ENCODE measurements at places on chromosomes 12 and 14.

GRCh38 chr12:15320881-15321280, 1.4 kb upstream of the PTPRO start:
- H3K27me3 ChIP-seq = peaks cover 67% of the 10 kb centered on the region
- H3K4me3 ChIP-seq = no peak overlapping the region
- H3K36me3 ChIP-seq = no peaks in the 10 kb centered on the region

- no peaks in the 10 kb centered on the region for H3K36me3 ChIP-seq
- no peak overlapping the region for H3K27ac ChIP-seq
- peaks cover 2% of the 10 kb centered on the region for H3K27me3 ChIP-seq
- DNase-seq = no peak
- H3K4me1 ChIP-seq = peaks cover 30% of the 10 kb centered on the region
- no peak overlapping the region for H3K4me3 ChIP-seq
Measured at GRCh38 chr14:74391479-74391878, 34.5 kb downstream of the SYNDIG1L start.

- H3K27ac ChIP-seq = no peak overlapping the region
- no peaks in the 10 kb centered on the region for H3K27me3 ChIP-seq
- peaks cover 40% of the 10 kb centered on the region for H3K36me3 ChIP-seq
- H3K4me3 ChIP-seq = no peak overlapping the region
Measured at GRCh38 chr14:55387121-55387520, 24.5 kb downstream of the ATG14 start.

DNA sequence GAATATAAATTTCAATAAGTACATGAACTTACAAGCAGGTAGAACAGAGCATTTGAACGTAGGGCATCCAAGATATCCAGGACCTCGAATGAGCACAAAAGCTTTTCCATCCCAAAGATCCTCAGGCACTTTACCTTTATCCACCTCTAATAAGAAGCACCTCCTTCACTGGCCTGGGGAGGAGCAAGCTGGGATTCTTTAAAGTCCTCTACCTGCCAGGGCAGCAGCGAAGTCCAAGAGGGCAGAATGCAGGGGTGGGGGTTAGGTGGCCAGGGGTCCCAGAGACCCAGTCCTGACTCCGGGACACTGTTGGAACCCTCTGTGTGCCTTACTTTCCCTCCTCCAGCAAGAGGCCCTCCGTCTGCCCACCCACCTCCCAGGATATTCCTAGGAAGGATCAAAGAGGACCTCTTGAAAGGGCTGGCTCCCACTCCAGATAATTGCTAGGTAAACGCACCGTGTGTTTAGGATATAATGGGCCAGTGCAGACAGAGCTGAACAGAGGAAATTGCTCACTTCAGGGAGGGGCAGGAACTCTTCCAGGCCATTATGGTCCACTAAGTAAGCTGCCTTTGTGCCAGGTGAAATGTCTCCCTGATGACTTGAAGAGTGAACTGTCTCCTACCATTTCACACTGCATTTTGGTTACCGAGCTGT, 68.1 kb downstream of the TTC9 start:
- H3K36me3 ChIP-seq = no peaks in the 10 kb centered on the region
- peaks cover 23% of the 10 kb centered on the region for H3K27me3 ChIP-seq
- H3K27ac ChIP-seq = no peak overlapping the region

- H3K27me3 ChIP-seq = peaks cover 33% of the 10 kb centered on the region
- H3K36me3 ChIP-seq = peaks cover 4% of the 10 kb centered on the region
- DNase-seq = peak; percentile 99
- peak overlapping the region; percentile 89 for H3K4me3 ChIP-seq
- no peak overlapping the region for H3K27ac ChIP-seq
Measured at GRCh38 chr14:96391293-96392118, 422 bp upstream of the AK7 start.

DNA sequence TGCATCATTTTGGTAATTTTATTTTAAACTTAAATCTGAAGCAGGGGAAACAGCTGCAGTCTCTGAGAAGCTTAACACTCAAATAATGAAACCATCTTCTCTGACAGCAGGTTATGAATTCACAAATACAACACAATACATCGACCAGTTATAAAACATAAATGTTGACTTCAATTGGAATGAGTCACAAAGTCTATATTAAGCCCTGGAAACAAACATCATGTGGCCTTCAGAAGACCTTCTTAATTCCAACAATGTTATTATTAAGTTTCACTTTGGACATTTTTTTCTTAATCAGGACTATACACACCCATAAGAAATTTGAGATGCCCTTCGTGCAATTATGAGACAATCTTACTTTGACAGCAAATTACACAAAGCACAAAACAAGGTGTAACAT, 68.9 kb downstream of the CEP128 start:
- H3K4me1 ChIP-seq = no peaks in the 10 kb centered on the region
- no peak overlapping the region for H3K4me3 ChIP-seq
- peaks cover 76% of the 10 kb centered on the region for H3K36me3 ChIP-seq

- H3K27me3 ChIP-seq = peaks cover 4% of the 10 kb centered on the region
- peaks cover 21% of the 10 kb centered on the region for H3K4me1 ChIP-seq
- DNase-seq = no peak
- H3K27ac ChIP-seq = no peak overlapping the region
Measured at GRCh38 chr14:55019968-55020554, 6.8 kb downstream of the WDHD1 start.

DNA sequence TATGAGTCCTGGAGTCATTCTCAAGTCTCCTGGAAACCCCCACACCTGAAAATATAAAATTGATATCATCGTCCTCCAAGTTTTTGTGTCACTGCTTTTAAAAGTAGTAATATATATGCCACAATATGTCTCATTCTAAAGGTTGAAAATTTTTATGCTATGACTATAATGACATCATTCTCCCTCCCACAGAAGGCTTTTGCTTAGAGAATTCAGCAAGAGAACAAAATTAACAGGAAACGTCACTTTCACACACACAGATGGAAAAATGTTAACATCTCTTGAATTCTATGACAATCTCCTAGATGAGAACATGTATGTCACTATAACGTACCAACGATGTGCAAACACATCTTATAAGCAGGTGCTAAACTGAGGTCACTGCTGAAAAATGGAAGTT, 498.3 kb downstream of the FOXG1 start:
- H3K36me3 ChIP-seq = no peaks in the 10 kb centered on the region
- DNase-seq = no peak
- peaks cover 2% of the 10 kb centered on the region for H3K27me3 ChIP-seq
- no peaks in the 10 kb centered on the region for H3K4me1 ChIP-seq
- no peak overlapping the region for H3K27ac ChIP-seq

- no peak for DNase-seq
- no peaks in the 10 kb centered on the region for H3K4me1 ChIP-seq
- no peaks in the 10 kb centered on the region for H3K36me3 ChIP-seq
- no peaks in the 10 kb centered on the region for H3K27me3 ChIP-seq
- no peak overlapping the region for H3K27ac ChIP-seq
Measured at GRCh38 chr12:76957301-76957700, 78.5 kb upstream of the CSRP2 start.

DNA sequence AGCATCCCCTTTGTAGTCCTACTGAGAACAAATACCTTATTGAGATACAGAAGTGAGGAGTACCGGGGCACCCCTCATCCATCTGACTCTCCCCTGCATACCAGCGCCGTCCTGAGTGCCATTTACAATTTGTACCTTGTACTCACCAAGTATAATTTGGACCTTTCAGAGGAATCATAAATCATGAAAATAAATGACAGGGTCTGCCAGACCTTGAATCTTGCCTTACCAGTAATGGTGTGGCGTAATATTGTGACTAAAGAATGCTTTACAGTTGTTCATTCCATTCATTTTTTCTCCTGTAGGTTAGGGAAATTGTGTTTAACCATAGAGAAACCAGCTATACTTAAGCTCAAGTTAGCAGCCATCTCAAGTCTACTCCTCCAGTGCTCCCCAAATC, 243.7 kb upstream of the RGS6 start:
- H3K27me3 ChIP-seq = no peaks in the 10 kb centered on the region
- H3K4me3 ChIP-seq = no peak overlapping the region
- DNase-seq = no peak
- H3K36me3 ChIP-seq = peaks cover 44% of the 10 kb centered on the region
- no peak overlapping the region for H3K27ac ChIP-seq
- H3K4me1 ChIP-seq = peaks cover 12% of the 10 kb centered on the region

DNA sequence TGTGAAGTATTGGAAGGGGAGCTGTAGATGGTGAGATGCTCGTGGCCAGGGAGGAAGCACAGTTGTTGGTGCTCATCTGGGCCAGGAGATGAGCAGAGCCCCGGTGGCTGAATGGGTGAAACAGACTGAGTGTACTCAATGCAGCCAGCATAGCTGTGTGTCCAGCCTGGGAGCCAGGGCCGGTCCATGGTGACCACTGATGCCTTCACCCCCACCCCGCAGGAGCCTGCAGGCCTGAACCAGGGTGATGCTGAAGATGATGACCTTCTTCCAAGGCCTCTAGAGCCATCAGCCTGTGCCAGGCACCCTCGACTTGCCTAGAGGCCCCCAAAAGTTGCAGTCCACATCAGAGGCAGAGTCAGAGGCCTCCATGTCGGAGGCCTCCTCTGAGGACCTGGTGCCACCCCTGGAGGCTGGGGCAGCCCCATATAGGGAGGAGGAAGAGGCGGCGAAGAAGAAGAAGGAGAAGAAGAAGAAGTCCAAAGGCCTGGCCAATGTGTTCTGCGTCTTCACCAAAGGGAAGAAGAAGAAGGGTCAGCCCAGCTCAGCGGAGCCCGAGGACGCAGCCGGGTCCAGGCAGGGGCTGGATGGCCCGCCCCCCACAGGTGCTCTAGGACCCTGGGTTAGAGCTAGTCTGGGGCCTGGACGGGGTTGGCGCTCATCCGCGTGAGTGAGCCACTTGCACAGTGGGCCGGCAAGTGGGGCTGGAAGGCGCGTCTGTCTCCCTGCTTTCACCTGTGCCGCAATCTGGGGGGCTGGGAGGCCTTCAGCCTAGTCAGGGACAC, 3.0 kb downstream of the TNFAIP2 start:
- no peak for DNase-seq
- H3K4me1 ChIP-seq = peaks cover 44% of the 10 kb centered on the region
- peaks cover 54% of the 10 kb centered on the region for H3K27me3 ChIP-seq
- H3K36me3 ChIP-seq = no peaks in the 10 kb centered on the region
- peak overlapping the region; percentile 76 for H3K4me3 ChIP-seq

- no peak overlapping the region for H3K27ac ChIP-seq
- H3K36me3 ChIP-seq = peaks cover under 1% of the 10 kb centered on the region
- no peak overlapping the region for H3K4me3 ChIP-seq
- no peak for DNase-seq
- no peaks in the 10 kb centered on the region for H3K4me1 ChIP-seq
- peaks cover 3% of the 10 kb centered on the region for H3K27me3 ChIP-seq
Measured at GRCh38 chr12:9073076-9073475, 42.6 kb downstream of the A2M start.

DNA sequence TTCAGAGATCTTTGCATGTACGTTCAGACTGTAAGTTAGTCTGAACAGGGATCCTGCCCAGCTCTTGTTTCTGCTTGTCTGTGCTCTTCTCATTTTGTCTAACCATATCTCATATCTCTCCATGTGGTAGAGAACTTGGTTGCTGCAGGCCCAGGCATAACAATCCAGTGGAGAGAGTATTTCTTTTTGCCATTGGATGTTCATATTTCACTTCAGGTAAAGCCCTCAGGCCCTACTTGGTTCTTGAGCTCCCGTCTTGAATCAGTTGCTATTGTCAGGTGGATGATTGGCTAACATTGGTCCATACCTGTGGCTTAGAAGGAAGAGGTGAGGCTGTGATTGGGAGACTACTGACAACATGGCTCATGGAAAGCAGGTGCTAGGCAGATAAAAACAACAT, 357.7 kb upstream of the FLRT2 start:
- H3K27me3 ChIP-seq = no peaks in the 10 kb centered on the region
- no peaks in the 10 kb centered on the region for H3K4me1 ChIP-seq
- DNase-seq = no peak
- H3K4me3 ChIP-seq = no peak overlapping the region
- no peaks in the 10 kb centered on the region for H3K36me3 ChIP-seq

GRCh38 chr12:2284321-2284813, 231.6 kb downstream of the CACNA1C start:
- H3K4me1 ChIP-seq = peaks cover 69% of the 10 kb centered on the region
- H3K27ac ChIP-seq = peak overlapping the region; percentile 22
- DNase-seq = no peak
- peaks cover 7% of the 10 kb centered on the region for H3K27me3 ChIP-seq
- H3K4me3 ChIP-seq = no peak overlapping the region

- DNase-seq = no peak
- H3K36me3 ChIP-seq = no peaks in the 10 kb centered on the region
- no peak overlapping the region for H3K4me3 ChIP-seq
- H3K27ac ChIP-seq = no peak overlapping the region
- peaks cover 23% of the 10 kb centered on the region for H3K4me1 ChIP-seq
Measured at GRCh38 chr14:33356181-33356580, 417.5 kb downstream of the NPAS3 start.

DNA sequence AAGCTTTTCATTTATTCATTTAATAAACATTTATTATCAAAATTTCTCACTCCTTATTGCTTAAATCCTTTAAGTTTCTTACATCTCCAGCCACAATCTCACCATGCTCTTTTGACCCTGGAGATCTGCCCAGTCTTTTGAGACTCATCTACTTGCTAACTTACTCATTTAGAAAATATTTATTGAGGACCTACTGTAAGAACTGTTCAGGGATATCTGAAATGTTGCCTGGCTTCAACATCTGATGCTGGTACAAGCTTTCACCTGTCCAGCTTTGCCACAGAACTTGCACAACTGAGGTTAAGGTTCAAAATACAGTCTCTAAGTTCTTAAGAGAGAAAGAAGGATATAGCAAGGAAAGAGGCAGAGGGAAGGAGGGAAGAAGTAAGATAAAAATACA, 17.5 kb upstream of the GXYLT1 start:
- DNase-seq = no peak
- H3K27ac ChIP-seq = peak overlapping the region; percentile 88
- H3K36me3 ChIP-seq = peaks cover 40% of the 10 kb centered on the region
- H3K27me3 ChIP-seq = no peaks in the 10 kb centered on the region
- no peak overlapping the region for H3K4me3 ChIP-seq
